ENCODE measurements at places on chromosomes 1 and 21. TPM values are rescaled to one million over a fixed set of nuclear protein-coding genes. Genes with fewer than 3 reads are reported as not detected.

The NBPF3 gene
- 19.6 TPM for total RNA-seq

The MAP3K7CL gene
- 13.1 TPM for total RNA-seq

The AK5 gene
- total RNA-seq: 35.9 TPM

The SPRR5 gene
- not detected for total RNA-seq

DNA sequence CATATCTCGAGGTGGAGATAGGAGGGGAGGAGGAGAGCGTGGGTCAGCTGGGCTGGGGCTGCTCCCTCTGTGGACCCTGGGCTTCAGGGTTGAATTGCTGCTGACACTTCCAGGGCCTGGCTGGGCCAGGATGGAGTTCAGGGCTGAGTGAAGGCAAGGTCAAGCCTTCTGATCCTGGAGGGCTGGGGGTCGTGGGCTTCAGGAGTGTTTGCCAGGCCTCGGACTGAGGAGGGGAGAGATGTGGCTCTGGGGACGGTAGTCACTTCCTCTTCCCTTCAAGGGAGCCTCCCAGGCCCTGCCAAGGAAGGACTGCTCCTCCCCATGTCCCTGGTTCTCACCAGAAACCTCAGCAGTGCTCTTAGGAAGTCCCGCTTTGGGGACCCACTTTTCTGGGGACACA is 12.1 kb upstream of the FAM131C start:
- DNase-seq: no peak

DNA sequence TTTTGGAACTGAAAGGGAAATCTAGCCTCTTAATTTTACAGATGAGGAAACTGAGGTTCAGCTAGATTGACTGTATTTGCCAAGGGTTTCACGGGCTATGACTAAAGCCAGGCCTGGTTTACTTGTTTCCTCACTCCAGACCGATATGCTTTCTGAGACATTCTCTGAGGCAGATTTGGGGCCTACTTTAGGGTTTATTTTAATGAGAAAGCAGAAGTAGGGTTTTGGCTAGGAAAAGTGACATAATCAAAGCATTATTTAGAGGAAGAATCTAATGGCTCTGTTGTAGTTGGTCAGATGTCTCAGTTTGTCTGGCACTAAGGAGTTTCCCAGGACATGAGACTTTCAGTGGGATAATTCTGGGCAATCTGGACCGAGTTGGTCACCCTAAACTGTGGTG is 1.5 kb upstream of the RPTN start:
- no peak for DNase-seq

- no peak for DNase-seq
Measured at GRCh38 chr1:19038732-19039131, 82.3 kb upstream of the IFFO2 start.

GRCh38 chr1:223230161-223230881 is 87.3 kb upstream of the TLR5 start:
- no peak for DNase-seq

Data from naive thymus-derived CD8-positive, alpha-beta T cell (primary cell).